ENCODE measurements at places on chromosomes 4 and X.

GRCh38 chr4:64883087-64883807 lies 474.0 kb upstream of the TECRL start:
- DNase-seq: no peak

DNA sequence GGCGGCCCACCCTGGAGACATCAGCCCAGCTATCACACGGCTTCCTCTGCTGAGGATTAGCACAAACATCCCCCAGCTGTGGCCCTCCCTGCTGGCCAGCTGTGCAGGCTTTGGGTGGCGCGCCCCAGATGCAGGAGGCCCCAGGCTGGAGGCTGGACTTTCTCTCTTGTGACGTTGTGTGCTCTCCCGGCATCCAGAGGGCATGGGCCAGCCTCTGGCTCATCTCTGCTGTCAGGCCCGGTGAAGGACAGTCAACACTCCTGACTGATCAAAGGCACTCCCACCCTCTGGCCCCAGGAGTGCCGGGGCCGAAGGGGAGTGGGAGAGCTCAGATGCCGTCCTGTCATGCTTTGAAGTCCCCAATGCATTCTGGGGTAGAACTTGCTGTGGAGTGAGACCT lies 29.9 kb upstream of the PJA1 start:
- DNase-seq: no peak

GRCh38 chr4:124433500-124433899 lies 279.0 kb downstream of the ANKRD50 start:
- no peak for DNase-seq

- no peak for DNase-seq
Measured at GRCh38 chr4:1797861-1798579, 4.9 kb downstream of the FGFR3 start.

GRCh38 chr4:186755550-186756519 lies 32.2 kb upstream of the FAT1 start:
- DNase-seq: no peak

DNA sequence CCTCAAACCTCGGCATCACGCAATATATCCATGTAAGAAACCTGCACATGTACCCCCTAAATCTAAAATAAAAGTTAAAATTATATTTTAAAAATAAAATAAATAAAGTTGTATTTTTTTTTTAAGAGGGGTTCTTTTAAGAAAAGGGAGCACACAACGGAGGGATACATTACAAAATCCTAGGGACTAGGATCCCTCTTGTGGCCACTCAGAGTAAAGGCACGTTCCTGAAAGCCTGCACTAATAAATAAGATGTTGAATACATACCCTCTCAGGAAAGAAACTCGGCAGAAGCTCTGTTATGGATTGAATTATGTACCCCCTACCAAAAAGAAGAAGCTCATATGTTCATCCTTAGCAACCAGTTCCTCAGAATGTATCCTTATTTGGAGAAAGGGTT lies 50.9 kb upstream of the PRDX4 start:
- DNase-seq: no peak

- DNase-seq: no peak
Measured at GRCh38 chr4:121392426-121393086, 11.7 kb upstream of the QRFPR start.

GRCh38 chr4:93814722-93815121 lies 13.8 kb upstream of the ATOH1 start:
- no peak for DNase-seq

- no peak for DNase-seq
Measured at GRCh38 chr4:174910271-174910670, 7.9 kb upstream of the ADAM29 start.

DNA sequence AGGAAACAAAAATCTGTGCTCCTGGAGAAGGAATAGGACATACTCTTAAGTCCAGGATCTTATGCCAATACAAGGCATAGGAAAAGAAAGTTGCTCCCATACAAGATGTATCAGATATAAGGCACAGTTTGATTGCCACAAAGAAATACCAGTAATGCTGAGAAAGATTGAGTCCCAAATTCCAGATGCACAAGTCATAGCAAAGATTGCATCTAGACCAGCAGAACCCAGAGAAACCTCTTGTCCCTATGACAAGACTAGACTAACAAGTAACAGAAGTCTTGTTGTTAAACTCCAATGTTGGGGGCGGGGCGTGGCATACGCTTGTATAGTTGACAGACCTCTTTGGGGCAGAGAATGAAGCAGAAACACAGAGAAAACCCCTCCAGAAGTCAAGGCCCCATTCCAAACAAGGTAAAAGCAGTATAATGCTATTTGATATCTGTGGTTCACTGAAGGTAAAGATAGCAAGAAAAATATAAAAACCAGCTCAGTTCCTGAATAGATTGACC lies 671.5 kb upstream of the GRIA3 start:
- no peak for DNase-seq

DNA sequence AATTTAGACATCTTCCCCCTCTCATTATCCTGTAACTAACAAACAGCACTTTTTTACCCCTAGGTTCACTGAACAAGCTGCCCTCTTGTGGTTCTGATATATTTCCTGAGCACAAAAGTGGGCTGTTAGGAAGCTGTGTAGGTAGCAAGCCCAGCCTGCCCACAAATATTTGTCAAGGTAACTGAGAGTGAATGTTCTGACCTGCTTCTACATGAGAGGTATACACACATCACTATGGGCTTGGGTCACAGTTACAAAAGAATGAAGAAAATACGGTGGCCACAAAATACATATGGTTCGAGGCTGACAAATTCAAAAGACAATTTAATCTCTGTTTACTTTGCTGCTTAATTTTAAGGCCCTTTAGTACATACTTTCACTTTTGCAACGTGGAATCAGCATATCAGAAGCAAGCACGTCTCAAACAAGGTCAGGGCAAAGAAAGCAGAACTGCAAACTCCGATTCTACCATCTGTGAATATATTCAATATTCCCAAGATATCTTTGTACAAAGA lies 78.7 kb downstream of the RBM47 start:
- DNase-seq: no peak

DNA sequence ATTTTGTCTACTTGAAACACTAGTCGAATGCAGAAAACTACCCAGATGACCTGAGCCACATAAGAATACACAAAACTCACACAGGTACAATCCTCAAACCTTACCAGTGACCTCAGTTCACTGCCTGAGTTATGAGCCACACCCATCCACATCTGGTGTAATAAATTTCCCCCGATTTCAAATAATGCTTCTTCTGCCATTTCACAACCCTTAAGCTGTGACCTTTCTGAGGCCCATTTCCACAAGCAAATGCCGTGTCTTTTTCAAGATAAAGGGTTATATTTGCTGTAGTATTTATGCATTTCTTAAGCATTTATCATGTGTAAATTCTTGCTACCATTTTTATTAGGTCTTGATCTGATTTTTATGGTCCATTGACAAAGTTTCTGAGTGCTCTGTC lies 1.8 kb upstream of the ARHGEF38 start:
- DNase-seq: no peak

- no peak for DNase-seq
Measured at GRCh38 chrX:153526801-153527200, 9.4 kb downstream of the ATP2B3 start.

GRCh38 chrX:122913764-122914163 lies 270.3 kb upstream of the GRIA3 start:
- DNase-seq: no peak

DNA sequence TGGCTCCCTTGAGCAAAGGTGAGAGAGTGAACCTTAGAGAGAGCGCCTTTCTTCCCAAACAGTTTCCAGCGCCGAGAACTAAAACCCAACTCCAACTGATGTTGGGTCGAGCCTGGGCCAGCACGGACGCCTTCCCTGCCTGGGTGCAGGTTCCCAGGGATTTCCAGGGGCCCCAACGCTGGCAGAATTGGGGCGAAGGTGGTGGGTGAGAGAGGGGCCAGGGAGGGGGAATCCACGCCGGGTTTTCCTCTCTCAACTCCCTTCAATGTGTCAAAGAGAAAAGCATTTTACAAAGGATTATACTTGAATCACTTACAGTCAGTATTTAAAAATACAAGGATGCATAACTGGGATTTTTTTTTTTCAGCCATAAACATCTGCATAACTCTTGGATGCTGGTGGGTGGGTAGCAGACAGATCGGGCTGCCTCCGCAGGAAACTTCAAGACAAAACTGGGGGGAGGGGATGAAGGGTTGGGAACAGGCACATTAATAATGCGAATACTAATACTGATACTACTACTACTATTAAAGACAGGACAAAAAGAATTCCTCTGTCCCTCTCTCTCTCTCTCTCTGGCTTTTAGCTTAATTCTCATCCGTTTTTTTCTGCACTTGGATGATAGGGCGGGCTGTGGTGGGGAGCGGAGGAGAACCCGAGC lies 1.3 kb upstream of the ARX start:
- no peak for DNase-seq

GRCh38 chr4:16760617-16761363 lies 137.7 kb downstream of the LDB2 start:
- DNase-seq: no peak

DNA sequence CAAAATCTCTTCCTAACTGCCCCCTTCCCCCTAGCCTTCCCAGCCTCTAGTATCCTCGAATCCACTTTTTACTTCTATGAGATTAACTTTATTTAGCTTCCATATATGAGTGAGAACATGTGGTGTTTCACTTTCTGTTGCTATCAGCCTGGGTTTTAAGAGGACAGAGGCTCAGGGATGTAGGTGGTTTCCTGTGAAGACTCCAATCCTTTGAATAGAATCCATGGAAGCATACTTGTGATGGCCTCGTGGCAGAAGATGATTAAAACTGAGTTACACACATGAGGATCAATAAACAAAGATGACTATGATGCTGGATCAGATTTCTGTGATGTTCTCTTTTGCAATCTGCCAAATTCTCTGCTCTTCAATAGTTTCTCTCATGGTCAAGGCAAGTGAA lies 29.8 kb downstream of the CD99L2 start:
- no peak for DNase-seq

DNA sequence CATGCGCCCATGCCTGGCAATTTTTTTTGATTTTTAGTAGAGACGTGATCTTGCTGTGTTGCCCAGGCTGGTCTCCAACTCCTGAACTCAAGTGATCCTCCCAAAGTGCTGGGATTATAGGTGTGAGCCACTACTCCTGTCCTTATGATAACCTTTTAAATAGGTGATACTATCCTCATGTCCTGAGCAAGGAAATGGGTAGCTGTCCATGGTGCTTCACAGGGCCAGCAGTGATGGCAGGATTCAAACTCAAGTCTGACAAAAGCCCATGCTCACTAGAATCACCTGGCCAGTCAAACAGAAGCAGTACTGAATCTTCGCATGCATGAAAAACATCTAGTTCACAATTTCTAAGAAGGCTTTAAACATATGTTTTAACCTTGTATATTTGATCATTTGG lies 235.1 kb downstream of the NR3C2 start:
- no peak for DNase-seq

DNA sequence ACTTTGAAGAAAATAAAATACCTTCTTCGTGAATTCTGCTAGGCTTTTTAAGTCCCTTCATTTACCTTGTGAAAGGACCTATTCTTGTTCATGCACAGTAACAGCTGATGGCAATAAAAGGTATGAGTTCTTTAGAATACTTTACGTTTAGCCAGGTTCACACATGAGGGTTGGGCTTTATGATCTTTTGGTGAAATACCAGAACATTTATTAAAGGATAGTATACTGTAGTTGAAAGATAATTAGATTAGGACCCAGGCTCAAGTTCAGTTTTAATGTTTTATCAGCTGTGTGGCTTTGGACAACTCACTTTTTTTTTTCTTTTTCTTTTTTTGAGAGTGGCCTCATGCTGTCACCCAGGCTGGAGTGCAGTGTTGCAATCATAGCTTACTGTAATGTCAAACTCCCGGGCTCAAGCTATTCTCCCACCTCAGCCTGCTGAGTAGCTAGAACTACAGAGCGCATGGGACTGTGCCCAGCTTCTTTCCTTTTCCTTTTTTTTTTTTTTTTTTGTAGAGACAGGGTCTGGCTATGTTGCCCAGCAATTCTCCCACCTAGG lies 28.2 kb upstream of the NEIL3 start:
- DNase-seq: no peak
